ENCODE measurements at places on chromosomes 1 and 21.
A peak's percentile ranks its signal among the peaks of the same experiment; 100 is the strongest.

DNA sequence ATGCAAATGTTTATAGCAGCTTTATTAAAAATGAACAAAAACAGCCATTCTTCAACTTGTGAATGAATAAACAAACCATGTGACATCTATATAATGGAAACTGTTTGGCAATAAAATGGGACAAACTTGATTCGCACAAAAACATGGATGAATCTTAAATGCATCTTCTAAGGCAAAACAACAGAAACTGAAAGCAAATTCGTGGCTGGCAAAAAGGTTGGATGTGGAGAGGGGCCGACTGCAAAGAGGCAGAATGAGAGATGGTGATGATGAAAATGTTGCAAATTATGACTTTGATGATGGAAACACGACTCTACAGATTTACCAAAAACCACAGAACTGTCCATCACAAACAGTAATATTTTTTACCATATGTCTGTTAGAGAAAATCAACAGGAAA lies 327.0 kb upstream of the NR5A2 start:
- no peak for DNase-seq

GRCh38 chr1:65799601-65800000 lies 6.9 kb downstream of the PDE4B start:
- peak; percentile 35 for DNase-seq

- no peak for DNase-seq
Measured at GRCh38 chr1:220483700-220484099, 44.2 kb upstream of the MARK1 start.

DNA sequence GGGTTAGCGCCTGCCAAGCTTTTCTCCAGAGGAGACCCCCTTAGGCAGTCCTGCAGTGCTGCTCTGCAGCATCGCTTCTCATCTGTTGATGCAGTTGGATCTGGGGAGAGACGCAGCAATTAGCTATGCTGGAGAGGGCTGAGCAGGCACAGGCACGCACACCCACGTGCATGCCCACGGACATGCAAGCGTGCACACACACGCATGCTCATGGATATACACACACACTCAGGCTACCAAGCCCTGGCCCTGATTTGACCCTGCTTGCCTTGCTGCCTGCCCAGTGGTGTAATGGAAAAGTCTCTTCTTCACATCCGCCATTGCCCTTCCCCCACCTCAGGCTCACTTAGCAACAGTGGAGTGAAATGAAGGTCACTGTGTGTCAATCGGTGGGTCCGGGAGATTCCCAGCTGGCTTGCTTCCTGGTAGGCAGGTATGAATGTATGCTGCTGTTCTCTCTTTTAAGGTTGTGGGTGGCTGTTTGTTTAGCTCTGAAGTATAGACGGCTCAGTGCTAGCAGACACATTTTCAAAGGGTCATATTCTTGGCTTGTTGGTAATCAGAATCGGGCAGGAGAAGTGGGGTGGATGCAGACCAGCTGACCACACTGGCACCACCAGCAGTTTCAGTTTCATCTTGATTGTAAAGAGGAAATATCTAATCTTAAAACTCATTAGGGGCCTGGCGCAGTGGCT lies 9.5 kb downstream of the ATP1B1 start:
- DNase-seq = no peak

GRCh38 chr1:209646558-209646957 lies 5.7 kb downstream of the LAMB3 start:
- no peak for DNase-seq

DNA sequence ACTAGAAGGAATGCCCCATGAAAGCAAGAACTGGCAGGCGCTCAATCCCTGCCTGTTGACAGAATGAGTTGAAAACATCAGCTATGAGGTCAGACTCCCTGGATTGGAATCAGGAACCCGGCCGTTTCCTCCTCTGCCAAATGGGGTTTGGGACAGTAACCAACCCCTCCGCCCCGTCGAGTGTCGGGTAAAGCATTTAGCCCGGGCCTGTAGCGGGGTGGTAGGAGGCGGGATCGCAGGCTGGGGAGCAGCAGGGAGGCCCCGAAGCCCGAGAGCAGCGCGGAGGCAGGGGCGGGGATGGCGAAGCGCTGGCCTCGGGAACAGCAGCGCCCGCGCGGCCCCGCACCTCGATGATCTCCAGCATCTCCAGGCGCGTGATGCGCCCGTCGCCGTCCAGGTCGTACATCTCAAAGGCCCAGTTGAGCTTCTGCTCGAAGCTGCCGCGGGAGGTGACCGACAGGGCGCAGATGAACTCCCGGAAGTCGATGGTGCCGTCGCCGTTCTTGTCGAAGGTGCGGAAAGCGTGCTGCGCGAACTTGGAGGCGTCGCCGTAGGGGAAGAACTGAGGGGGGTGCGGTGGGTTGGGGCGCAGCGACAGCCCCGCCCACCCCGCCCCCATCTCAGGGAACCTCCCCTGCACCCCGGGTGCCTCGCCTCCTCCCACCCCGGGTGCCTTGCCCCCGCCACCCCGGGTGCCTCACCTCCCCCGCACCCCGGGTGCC lies 7.5 kb downstream of the HPCAL4 start:
- DNase-seq = no peak

DNA sequence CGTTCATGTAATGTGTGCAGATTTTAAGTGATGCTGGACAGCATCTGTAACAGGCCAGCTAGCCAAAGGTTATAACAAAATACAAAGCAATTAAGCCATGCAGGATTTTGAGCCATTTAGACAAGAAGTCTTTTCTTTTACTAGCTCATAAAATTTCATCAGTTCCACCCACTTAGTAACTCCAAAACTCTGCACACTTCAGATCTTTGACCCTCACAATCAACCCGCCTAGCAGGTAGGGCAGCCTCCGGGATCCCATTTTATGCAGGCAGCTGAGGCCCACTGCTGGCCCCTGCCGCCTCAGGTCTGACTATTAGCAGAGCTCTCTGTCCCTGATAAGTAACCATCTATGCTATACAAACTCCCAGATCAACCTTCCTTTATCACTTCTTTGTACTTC lies 9.2 kb downstream of the LBR start:
- DNase-seq = no peak

GRCh38 chr1:183870351-183871077 lies 65.6 kb downstream of the RGL1 start:
- no peak for DNase-seq

DNA sequence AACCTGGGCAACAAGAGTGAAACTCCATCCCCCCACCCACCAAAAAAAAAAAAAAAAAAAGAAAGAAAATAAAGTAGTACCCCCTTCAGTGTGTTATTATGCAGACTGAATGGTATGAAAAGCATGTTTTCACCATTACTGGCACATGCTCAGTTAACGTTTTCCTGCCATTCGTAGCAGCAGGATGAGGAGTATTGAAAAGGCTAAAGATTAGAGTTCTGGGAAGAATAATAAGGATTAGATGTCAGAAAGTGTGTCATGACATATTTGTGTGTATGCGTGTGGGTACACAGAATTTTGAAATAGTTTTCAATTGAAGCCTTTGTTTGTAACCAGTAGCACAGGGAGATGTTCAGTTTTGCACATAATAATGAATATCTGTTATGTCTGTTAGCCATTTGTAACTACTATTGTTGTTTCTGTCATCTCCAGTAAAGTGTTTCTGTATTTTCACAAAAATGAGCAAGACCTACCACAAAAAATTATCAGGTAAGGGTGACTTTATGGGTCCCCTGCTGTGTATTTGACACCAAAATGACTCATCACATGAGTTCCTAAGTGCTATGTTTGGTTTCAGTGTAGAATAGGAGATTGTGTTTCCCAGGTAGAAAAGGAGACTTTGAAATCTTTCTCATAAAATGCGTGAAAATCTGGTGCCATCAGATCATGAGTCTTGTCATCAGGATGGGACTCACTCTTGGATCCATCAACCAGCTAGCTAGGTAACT lies 358.9 kb downstream of the DISC1 start:
- no peak for DNase-seq

DNA sequence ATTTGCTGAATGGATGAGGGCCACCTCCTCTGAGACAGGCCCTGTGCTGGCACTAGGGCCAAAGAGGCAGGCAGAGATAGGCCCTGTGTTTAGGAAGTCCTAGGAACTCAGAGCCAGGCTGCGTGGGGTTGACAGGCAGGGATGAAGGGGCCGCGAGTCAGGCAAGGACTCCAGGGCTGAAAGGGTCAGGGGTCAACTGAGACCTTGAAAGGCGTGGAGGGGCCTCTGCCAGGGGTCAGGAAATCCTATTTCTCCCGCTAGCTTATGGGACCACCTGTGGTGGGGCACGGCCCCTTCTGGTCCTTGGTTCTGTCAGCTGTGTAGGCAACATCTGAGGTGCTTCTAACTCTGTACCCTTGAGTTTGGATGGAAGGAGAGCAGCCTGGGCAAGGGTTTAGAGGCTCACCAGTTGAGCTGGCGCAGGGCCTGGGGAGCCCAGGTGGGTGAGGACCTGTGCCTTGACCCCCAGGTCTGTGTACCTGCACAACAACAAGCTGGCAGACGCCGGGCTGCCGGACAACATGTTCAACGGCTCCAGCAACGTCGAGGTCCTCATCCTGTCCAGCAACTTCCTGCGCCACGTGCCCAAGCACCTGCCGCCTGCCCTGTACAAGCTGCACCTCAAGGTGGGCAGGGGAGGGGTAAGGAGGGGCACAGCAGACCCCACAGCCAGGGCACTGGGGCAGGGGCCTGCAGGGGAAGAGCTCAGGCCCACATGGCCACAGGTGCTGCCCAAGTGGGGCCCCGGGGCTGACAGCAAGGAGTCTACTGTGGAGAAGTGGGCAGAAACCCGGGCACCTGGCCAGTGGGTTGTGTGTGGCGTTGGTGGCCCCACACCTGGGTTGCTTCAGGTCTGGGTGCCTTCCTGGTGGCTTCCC lies 14.9 kb downstream of the PODN start:
- DNase-seq = no peak

- DNase-seq = no peak
Measured at GRCh38 chr21:36786186-36786585, 87.3 kb downstream of the SIM2 start.

DNA sequence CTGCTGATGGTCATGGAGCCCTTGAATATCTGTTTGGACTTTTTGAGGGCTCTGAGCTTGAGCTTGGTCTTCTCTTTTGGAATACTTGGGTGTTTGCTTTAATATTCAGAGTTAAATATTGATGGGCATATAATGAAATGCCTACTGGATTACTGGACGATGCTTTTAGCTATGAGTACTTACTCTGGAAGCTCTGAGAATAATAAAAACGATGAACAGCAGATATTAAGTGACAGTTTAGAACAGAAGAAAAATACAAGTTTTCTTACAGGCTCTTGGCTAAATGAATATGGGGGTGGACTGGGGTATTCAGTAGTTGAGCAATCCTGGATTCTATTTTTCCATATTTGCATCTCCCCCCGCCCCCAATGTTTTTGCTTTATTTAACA lies 20.7 kb downstream of the GALNT2 start:
- DNase-seq = no peak

GRCh38 chr1:57041901-57042300 lies 76.1 kb upstream of the C8B start:
- no peak for DNase-seq

DNA sequence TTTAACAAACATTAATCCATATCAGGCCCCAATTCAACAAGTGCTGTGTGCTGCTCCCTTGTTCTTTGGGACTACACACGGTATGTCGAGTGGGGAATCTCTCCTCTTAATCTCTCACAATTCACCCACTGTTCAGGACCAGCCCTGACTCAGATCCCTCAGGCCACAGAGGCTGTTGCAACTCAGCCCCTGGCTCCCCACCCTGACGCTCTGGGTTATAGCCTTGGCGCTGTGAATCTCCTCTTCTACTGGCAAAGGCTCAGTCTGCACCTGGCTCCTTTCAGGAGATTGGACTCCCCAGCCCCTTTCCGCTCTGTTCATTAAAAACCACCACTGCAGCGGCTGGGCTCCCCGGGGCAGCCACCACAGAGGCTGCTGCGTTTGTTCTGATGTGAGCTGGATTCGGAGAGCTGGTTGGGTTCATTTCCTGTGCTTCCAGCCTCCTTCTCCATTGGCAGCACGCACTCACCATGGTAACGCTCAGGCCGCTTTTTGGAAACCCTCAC lies 13.0 kb downstream of the CAPN8 start:
- DNase-seq = no peak

GRCh38 chr1:28412731-28413130 lies 43.2 kb downstream of the PHACTR4 start:
- no peak for DNase-seq

DNA sequence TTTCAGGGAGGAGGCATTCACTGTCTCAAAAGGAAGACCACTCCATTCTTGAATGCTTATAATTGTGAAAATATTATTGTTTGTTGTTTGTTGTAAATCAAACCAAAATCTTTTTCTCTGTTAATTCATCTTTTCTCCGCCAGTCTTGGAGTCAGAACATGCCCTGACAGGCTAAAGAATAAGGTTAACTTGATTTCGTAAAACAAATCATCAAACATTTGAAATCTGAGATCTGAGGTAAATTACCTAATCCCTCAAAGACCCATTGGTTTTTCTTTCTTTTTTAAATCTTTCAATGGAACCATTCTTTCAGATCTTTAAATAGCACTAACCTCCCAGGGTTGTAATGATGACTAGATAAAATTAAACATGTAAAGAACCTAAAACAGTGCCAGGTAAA lies 430.1 kb upstream of the PTBP2 start:
- DNase-seq = no peak

All from NCI-H2081 (cell line).